ENCODE measurements at places on chromosomes 2 and 18.

DNA sequence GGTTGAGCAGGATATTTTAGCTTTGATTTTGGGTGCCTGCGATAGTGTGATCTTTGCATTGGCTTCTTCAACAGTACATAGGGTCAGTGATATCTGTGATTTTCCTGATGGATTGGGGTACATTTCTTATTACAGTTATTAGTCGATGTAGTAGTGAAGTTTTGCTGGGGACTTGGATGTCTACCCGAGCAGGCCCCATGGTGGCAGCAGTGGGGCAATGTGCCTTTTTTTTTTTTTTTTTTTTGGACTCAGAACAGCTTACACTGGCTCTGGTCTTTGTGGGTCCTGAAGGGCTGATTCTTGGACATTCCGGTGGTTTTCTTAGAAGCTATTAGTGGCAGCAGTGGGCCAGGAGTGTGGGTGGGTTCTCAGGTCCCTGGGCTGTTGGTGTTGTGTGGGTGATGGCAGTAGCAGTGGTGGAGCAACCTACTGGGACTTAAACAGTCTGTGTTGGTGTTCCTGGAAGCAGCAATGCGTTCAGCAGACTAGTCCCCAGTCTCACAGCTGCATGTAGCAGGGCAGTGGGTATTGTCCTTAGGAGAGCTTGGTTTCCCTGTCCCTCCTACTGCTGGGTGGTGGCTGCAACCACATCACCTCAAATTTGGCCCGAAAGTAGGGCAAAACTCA is 53.7 kb upstream of the SLC4A10 start:
- no peak for DNase-seq

GRCh38 chr18:13540477-13541182 is 185.7 kb downstream of the FAM210A start:
- no peak for DNase-seq

DNA sequence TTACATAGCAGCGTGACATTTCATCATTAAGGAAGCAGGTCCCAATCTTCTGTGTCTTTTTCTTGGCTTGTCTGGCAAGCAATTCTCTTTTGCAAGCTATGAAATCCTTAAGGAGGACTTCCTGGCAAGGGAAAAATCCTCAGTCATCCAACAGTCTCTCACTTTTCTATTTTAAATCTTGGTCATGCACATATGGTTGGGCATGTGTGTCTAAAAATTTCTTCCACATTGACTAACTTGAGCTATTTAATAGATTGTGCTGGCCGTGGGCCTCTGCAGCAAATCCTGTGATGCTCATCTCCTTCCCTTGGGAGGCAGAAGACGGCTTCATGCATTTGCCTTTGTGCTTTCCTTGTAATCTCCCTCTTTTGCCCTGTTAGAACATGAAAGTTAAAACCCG is 634.3 kb upstream of the FANCL start:
- DNase-seq, result no peak

DNA sequence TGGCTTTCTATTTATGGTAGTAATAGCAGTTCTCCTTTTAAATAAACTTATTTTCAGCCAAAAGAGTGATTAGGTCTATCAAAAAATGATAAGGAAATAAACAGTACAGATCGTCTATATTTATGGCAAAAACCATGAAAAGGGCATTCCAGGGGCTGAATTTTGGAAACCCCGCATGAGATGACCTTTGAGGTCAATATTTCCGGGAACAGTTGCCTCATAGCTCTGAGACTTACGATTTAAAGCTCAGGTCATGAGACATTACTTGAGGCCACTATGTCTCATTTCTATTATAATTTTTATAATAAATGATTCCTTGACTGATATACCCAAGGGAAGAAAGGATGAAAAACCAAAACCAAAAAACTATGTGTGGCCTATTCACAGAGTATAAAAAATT is 101.1 kb downstream of the LDLRAD4 start:
- no peak for DNase-seq

- no peak for DNase-seq
Measured at GRCh38 chr2:41194230-41194629, 742.3 kb upstream of the SLC8A1 start.

DNA sequence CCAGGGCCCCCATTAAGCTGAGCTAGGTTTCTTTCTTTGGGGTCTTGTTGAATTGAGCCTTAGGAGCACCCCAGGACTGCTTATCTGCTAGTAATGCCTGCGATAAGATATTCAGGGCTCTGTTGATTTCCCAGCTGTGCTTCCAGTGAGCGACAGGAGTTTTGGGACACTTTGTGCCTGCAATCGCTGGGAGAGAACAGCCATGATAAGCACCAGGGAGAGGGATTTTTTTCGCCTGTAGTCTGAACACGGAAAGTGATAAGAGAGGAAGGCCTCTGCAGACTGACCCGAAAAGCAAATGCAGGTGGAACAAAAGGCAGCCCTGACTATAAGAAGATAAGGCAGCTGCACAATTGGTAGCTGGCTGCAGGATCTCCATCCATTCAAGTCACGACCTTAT is 244.3 kb downstream of the CNTNAP5 start:
- no peak for DNase-seq
